Nephron progenitor cell (in vitro differentiated cells): ENCODE measurements at places on chromosomes 5 and 9.

- H3K27me3 ChIP-seq: no peaks in the 10 kb centered on the region
These were observed 177.3 kb downstream of the SMARCA2 start for GRCh38 chr9:2192356-2192979.

DNA sequence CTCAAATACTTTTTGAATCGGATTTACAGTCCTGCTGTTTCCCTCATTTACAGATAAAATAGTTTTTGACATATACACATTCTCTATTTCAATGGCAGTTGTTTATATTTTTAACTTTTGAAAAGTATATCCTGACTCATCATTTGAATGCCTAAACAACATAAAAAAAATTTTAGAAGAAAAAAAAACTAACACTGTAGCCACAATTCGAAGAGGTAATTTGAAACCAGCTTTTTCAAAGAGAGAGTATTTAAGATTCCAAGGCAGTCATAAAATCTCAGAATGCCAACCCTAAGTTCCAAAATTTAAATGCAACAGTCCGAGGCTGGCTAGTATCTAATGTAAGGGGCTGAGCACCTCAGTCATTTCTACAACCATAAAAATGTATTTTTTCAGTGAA lies 626.8 kb downstream of the DNAH5 start:
- H3K27ac ChIP-seq: no peak overlapping the region
- no peaks in the 10 kb centered on the region for H3K36me3 ChIP-seq
- H3K4me1 ChIP-seq: peaks cover 16% of the 10 kb centered on the region
- no peak for DNase-seq
- peaks cover 3% of the 10 kb centered on the region for H3K27me3 ChIP-seq

DNA sequence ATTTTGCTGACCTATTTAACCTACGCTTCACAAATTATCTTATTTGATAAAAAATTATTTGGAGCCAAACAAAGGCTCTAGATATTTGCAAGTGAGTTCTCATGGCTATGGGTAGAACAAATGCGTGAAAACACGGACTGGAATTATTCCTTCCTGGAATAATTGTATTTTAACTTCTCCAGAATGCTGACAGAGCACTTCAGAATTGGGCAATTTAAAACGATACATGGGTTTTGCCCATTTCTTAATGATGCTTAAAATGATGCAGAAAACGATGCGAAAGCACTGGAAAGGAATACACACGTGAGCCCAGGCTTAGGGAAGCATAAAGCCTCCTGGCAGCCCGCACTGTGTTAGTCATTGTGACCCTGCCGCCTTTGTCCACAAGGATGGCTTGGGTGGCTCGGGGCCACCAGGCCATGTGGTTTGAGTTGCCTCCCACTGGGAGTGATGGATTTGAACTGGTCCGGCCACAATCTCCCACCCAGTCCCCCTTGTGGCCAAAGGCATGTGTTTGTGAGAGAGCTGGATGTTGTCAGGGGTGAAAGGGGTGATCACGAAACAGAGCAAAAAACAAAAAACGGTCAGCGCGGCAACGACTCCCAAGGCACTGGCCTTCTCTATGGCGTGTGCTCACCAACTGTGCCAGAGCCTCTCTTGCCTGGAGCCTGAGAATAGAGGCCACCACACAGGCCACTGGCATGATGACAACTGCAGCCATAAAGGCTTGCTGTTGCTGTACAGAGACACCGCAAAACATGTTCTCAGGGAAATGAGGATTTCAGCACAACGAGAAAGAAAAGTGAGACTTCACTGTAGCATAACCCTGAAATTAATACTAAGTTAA lies 234.2 kb upstream of the ADAMTS16 start:
- H3K36me3 ChIP-seq: no peaks in the 10 kb centered on the region
- H3K27me3 ChIP-seq: peaks cover 11% of the 10 kb centered on the region
- DNase-seq: no peak
- no peaks in the 10 kb centered on the region for H3K4me1 ChIP-seq

DNA sequence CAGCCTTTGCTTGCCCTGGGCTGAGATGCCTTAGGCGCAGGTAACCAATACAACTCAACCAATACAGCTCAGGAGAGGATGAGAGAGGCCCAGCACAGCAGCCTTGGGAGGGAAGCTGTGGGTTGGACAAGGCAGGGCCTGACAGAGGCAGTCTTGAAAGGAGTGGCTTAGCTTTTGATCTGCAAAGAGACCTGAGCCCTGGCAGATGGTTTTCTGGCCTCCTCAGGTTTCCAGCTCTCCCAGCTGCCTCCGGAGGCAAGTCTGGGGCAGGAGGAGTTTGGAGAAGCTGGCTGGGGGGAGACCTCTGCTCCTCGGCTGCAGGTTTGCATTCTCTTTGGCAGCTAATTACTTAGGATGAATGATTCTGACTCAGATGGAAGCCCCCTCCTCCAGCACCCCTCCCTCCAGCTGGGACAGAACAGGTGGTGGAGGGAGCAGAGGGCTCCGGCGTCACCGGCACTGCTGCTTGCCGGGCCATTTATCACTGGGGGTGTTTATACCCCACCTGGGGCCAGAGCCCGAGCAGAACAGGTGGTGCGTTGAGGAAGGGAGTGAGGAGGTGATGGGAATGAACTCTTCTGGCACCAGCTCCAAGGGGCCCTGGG lies 50.8 kb downstream of the TSPAN17 start:
- no peaks in the 10 kb centered on the region for H3K36me3 ChIP-seq

DNA sequence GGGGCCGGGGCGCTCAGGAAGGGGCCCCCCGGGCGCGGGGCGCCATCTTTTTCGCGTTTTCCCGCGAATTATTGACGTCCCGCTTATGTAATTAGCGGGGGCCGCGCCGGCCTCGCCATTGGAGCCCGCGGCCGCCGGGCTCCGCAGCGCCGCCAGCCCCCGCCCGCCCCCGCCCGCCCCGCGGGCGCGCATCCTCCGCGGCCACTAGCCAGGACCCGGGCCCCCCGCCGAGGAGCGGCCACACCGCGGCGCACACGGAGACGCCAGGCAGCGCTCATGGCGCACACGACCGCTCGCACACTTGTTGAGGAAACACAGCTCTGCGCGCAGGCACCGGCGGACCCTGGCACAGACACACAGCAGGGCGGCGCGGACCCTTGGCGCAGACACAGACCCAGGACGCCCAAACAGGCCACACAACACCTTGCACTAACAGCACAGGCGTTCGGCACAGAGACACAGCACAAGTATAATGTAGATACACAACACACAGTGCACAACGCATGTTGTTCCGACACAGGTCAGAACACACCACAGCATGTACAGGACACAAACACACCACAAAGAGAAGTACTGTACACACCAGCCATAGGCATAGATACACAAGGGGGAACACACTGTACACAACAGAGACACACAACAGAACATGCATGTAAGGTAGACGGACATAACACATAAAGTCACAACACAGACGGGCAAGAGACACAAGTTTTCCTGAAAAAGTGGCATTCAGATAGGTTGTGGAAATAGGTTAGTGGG lies 467 bp upstream of the PHF19 start:
- peaks cover 39% of the 10 kb centered on the region for H3K27me3 ChIP-seq
- peaks cover 30% of the 10 kb centered on the region for H3K4me1 ChIP-seq
- H3K36me3 ChIP-seq: peaks cover 15% of the 10 kb centered on the region
- no peak overlapping the region for H3K27ac ChIP-seq
- DNase-seq: peak; percentile 82
- H3K4me3 ChIP-seq: peak overlapping the region; percentile 87

DNA sequence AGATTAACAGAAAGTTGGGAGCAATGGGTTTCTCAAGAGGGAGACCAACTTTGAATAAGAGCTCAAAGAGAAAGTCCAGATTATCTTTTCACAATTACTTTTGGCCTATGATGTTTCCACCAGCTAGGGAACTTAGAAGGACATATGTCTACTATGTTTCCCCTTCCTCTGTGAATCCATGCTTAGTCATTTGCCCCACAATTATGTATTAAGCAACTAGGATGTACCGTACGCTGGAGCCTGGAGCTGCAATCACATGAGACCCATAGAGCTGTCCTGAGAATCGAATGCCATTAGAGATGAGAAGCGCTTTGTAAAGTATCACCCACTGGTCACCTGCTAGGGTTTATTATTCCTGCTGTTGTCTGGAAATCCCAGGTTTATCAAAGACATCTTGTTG lies 78.8 kb downstream of the PDE6A start:
- no peak overlapping the region for H3K27ac ChIP-seq
- H3K4me3 ChIP-seq: no peak overlapping the region
- H3K36me3 ChIP-seq: no peaks in the 10 kb centered on the region
- no peak for DNase-seq
- H3K27me3 ChIP-seq: peaks cover 22% of the 10 kb centered on the region
